NCI-H774 (cell line): ENCODE measurements at places on chromosomes 2 and 18.
A peak's percentile ranks its signal among the peaks of the same experiment; 100 is the strongest.

DNA sequence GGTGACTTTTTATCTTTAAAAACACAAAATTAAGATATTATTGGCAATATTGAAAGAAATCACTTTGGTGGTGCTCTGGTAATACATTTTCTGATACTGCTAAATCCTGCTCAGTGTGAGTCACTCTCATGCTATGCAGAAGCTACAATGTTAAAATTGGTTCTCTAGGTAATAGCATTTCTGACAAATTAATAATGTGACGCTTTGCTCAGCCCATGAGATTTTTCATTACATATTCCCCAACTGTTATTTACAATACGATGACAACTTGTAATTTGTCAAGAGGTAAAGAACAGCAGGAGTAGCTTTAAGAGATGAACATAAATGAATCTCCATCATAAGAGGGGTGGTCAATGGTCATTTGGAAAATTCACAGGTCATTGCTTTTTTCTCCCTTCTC, 573.6 kb downstream of the TMEM182 start:
- no peak for DNase-seq

DNA sequence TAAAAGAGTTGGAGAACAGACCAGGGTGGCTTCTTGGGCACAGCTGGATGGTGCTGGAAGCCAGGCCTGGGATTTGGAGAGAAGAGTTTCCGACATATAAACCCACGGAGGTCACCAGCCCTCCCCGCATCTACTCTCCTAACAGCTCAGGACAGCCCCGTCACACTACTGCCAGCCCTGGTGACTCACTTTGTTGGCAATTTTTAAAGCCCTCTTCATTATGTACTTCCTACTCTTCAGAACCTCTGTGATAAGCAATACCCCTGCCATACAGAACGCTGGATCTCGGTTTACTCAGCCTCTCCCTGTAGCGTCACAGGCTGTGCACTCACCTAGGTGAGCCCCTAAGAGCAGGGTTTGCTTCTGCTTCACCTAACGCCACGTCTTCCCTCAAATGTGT, 48.1 kb downstream of the ID2 start:
- no peak for DNase-seq

- no peak for DNase-seq
These were observed 28.0 kb upstream of the ARHGEF4 start for GRCh38 chr2:130808482-130809268.

GRCh38 chr2:199092419-199092818, 365.3 kb downstream of the SATB2 start:
- no peak for DNase-seq

- DNase-seq: peak; percentile 67
These were observed 19.8 kb downstream of the MYL12B start for GRCh38 chr18:3281456-3282400.

GRCh38 chr2:60746318-60746717, 9.8 kb upstream of the PAPOLG start:
- DNase-seq: no peak

- no peak for DNase-seq
These were observed 8.4 kb downstream of the HOXD8 start for GRCh38 chr2:176137906-176138305.

- no peak for DNase-seq
These were observed 46.2 kb upstream of the NABP1 start for GRCh38 chr2:191631754-191632153.

- no peak for DNase-seq
These were observed 68.7 kb upstream of the MC2R start for GRCh38 chr18:13984080-13984479.

- no peak for DNase-seq
These were observed 218.9 kb downstream of the NDUFA10 start for GRCh38 chr2:239806276-239806675.

DNA sequence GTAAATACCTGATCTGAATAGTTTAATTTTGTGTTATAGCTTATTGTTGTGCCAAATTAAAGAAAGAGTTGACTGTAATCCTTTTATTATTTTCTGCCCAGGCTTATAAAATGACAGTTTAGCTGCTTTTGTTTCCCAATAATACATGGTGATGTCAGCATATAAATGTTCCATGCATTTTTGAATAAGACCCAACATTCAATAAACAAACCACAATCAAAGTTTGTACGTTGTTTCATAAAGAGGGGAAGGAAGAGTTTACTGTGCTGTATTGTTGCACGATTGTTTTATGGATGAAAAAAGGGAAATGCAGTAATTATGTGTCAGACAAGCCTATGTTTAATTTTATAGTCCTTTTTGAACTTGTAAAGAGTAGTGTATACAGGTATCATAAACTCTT, 177.2 kb upstream of the SCN7A start:
- no peak for DNase-seq

GRCh38 chr2:38099099-38100028, 23.4 kb upstream of the CYP1B1 start:
- no peak for DNase-seq

- DNase-seq: no peak
These were observed 123.3 kb downstream of the HDAC4 start for GRCh38 chr2:239277401-239278085.

DNA sequence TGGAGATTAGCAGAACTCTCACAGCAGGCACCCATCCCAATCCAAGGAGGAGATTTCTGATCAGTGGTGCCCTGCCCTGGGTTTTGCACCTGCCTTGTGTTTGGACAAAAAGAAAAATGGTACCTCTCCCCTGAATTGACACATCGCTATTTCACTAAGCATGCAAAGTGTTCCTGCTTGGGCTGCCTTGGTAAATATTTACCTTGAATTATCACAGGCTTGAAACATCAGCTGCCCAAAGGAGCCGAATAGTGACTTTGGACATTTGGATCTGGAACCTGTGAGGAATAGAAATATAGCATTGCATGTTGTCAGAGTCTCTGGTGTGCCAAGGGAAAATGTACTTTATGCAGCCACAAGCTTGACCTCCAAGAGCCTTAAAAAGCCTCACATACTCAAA, 926.4 kb upstream of the FANCL start:
- DNase-seq: peak; percentile 50

GRCh38 chr2:170073288-170073687, 104.7 kb upstream of the MYO3B start:
- DNase-seq: no peak

DNA sequence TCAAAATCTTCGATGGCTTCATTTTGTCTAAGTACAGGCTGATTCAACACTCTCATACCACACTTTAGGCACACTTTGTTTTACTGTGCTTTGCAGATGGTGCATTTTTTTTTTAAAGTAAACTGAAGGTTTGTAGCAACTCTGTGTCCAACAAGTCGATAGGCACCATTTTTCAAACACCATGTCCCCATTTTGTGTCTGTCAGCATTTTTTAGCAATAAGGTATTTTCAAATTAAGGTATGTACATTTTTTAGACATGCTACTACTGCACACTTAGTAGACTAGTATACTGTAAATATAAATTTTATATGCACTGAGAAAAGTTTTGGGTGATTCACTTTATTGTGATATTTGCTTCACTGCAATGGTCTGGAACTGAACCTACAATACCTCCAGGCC, 44.4 kb downstream of the ORC4 start:
- DNase-seq: no peak

DNA sequence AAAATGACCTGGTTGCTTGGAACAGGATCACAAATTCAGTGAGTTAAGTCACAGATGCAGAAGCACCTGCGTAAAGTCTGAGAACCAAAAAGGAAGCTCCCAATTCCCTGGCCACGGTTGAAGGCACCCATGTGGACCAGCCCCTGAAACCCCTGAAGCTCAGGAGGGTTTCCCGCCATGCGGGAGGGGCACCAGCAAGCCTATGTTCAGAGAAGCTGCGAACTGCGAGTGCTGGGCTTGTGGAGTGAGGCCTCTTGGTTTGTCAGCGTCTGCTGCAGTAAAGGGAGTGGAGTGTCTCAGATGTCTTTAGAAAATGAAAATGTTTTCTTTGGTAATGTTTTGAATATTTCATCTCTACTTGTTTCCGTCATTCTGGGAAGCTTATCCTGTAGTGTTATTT, 16.1 kb upstream of the ACKR3 start:
- no peak for DNase-seq

DNA sequence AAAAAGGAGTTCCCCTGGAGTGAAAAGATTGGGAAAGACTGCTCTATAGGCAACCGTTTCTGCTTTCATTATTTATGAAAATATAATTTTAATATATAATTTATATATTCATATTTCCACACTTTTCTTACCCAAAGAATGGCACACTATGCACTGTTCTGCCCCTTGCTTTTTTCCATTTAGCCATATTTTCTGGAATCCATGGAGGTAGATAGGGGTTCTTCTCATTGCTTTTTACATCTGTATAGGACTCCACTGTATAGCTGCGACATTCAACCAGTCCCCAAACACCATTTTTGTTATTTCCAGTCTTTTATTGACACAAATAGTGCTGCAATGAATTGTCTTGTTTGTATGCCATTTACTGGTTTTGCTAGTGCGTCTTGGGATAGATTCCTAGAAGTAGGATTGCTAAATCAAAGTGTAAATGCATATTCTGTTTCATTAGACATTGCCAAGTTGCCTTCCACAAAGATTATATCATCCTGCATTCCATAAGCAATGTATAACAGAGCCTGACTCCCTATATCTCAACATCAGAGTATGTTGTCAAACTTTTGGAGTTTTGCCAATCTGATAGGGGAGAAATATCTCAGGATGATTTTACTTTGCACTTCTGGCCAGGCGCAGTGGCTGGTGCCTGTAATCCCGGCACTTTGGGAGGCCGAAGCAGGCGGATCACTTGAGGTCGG, 26.6 kb upstream of the TCF7L1 start:
- no peak for DNase-seq

DNA sequence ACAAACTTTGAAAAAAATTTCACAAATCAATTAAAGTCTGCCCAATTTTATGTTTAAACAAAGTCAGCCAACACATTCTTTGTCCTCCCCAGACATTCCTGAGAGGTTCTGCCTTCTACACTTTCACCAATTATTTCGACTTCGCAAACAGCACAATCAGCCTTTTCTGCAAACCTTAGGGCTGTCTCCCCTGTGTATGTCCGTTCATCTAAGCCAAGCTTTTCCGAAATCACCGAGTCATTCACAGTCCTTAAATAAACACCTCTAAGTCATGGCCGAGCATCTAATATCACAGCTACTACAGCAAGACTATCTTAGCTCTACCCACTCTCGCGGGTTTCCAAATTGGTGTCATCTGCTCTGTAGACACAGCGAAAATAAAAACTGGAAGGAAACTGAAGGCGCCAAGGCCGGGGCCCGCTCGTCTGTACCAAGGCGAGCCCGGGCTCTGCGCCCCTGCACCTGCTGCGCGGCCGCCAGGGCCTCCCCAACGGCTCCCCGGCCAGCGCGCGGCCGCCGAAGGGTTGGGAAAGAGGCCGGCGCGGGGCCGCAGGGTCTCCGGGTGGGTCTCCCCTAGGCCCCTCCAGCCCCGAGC, 730 bp downstream of the ODC1 start:
- DNase-seq: peak; percentile 52

DNA sequence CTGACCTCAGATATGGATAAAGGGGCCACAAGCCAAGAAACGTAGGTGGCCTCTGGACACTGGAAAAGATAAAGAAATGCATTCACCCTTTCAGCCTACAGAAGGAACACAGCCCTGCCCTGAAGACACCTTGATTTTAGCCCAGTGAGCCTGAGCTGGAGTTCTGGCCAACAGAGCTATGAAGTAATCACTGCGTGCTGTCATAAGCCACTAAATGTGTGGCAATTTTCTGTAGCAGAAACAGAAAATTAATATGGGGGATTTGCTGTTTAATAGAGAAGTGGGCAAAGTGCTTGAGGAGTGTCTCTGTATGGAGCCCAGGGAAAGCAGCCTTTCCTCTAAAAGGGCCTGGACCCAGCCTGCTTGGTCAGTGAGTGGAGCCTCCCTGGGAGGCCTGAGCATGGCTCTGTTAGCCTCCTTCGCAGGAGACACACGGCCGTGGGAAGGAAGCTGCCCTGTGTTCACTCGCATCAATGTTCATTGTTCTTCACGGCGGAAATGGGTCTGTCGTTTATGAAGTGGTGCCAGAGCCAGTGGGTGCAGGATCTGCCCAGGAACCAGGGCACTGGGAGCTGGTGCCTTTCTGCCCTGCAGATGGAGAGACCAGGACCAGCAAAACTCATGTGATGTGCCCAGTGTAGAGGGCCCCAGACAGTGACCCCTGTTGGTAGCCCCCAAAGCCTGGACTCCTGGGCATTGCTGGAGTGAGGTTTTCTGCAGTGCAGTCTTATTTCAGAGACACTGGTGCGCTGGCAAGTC, 268.9 kb downstream of the NDUFA10 start:
- DNase-seq: no peak

DNA sequence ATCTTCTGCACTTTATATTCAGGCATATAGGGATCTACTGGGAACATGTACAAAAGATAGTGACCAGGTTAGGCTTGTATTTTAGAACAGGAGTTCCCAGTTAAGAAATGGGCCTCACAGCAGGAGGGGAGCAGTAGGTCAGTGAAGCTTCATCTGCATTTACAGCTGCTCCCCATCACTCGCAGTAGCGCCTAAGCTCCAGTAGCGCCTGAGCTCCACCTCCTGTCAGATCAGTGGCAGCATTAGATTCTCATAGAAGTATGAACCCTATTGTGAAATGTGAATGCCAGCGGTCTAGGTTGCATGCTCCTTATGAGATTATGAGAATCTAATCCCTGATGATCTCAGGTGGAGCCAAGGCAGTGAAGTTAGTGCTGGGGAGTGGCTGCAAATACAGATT, 224.4 kb upstream of the CYRIA start:
- no peak for DNase-seq

- DNase-seq: no peak
These were observed 5.6 kb downstream of the CPSF3 start for GRCh38 chr2:9428965-9429577.

DNA sequence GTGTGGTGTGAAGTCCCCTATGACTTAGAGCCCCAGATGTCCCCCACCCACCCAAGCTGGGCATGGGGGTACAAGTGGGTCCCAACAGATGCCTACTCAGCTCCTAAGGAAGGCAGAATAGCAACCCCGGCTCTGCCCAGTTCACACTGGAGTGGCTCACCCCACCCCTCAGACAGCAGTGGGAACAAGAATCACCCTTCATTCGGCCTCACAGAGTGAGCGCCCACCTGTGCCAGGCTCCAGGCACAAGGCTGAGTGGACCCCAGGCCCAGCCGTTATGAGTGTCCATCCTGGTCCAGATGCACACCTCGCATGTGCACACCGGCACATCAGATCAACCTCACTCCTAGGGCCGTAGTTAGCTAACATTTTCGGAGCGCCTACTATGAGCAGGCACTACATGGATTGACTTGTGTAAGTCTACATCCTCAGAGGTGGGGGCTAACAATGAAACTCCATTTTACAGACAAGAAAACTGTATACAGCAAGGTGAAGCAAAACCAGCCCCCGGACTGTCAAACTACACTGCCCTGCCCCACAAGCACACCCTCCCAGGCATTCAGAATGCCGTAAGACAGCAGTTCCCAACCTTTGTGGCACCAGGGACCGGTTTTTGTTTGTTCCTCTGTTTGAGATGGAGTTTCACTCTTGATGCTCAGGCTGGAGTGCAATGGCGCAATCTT, 2.8 kb upstream of the ASTL start:
- DNase-seq: no peak

DNA sequence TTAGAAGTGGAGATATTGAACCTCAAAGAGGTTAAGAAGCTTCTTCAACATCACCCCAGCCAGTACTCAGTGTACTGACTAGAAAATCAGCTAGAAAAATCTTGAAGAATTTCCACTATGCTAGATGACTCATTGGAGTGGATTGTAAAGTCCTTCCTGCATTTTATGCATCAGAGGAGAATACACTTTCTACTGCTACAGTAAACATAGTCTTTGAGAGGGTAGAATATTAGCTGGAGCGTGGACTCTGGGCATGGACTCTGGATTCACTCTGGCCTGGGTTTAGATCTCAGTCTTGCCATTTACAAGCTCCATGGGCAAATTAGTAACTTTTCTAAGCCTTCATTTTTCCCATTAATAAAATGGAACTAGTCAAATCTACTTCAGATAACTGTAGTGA, 215.9 kb downstream of the IRS1 start:
- no peak for DNase-seq

- no peak for DNase-seq
These were observed 170.8 kb downstream of the PMAIP1 start for GRCh38 chr18:60070631-60071030.
